Liver (tissue), 10 donors: ENCODE measurements at places on chromosomes 4 and X. TPM values are rescaled to one million over a fixed set of nuclear protein-coding genes. Genes with fewer than 3 reads are reported as not detected.
A peak's percentile ranks its signal among the peaks of the same experiment; 100 is the strongest.

GRCh38 chrX:68822641-68823410 is 6.0 kb upstream of the EFNB1 start:
- no peak for DNase-seq

GRCh38 chr4:3417448-3417847 is 24.3 kb upstream of the HGFAC start:
- no peak for DNase-seq

GRCh38 chrX:118548841-118549240 is 53.2 kb downstream of the DOCK11 start:
- no peak for DNase-seq

F8A3 gene
- total RNA-seq = 5.4 TPM

TMSB15C gene
- total RNA-seq = 0.23 TPM

DNA sequence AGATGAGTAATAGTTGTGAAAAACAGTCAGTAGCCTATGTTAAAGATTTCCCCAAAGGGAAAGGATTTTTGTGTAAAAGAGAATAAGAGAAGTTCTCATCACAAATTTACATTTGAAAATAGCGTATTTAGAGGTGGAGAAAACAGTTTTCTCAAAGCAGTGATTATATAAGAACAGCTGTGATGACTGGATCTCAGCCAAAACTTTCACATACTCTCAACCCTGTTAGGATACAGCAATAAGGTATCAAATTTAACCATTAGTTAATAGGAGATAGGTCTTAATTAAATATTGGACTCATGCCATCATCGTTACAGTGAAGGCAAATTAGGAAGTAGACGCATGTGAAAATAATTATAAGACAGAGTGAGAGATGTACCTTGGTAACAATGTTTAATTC is 622.7 kb downstream of the PCDH18 start:
- no peak for DNase-seq

FRG2 gene
- not detected for total RNA-seq

GAGE12E gene
- not detected for total RNA-seq

- DNase-seq = peak; percentile 47
These were observed at the start of gene SLC10A4 for GRCh38 chr4:48483006-48483776. TSS of gene SLC10A4 (plus strand) at chr4:48483343. CDS start at chr4:48483562, 219 bp downstream.

DNA sequence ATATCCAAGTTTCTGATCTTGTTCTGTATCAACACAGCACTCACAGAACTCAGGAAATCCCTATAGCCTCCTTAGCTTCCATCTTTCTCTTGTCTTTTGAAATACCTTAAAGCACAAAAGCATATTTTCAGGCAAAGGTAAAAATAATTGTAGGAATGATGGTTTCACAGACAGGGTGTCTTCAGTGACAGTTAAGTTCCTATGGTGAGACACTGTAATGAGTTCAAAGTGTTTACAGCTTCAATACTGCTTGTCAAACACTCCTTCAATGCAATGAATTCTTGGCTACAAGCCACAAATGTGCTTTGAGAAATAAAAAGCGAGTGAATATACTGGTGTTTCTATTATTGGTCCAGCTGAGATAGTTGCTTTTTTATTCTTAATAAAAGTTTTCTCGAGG is 466.0 kb downstream of the DMD start:
- no peak for DNase-seq
